Omental fat pad (tissue), 4 donors: ENCODE measurements at places on chromosomes 2 and 18.

DNA sequence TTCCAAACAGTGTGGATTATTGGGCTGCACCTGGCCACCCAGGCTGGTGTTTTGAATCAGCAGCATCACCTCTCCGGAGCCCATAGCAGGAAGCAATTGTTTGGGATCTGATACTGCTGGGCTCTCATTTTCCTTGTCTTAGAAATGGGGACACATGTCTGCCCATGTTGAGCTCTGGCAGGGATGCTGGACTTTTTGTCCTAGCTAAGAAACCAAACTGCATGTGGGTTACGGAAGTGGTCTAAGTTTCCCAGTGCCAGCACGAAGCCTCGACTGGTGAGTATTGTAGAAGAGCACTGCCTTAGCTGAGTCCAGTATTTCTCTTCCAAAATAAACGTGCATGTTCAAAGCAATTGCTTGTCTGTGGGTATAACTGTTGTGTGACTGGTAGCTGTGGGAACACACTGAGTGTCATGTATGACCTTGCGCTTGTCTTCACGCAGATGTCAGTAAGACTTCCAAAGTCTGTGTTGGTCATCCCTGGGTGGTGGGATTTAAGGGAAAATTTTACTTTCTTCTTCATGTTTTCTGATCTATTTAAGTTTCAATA, 43.6 kb downstream of the SH3RF3 start:
- no peak for DNase-seq

DNA sequence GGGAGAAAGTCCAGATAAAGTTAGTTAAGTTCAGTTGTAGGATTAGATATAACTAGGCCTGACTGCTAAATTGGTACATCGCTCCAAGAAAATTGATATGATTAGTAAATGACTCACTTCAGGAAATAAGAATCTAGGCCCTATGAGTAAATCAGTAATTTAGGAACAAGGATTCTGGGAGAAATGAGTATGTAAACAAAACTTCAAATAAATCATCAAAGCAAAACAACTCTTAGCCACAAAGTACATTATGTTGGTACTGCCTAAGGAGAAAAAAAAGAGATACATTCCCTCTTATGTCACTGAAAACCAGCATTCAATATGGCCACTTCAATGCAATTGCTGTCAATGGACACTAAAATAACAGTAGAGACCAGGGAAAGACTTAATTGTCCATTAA, 529.1 kb downstream of the ZNF804A start:
- no peak for DNase-seq

GRCh38 chr2:126832757-126833156, 65.9 kb upstream of the TEX51 start:
- no peak for DNase-seq

DNA sequence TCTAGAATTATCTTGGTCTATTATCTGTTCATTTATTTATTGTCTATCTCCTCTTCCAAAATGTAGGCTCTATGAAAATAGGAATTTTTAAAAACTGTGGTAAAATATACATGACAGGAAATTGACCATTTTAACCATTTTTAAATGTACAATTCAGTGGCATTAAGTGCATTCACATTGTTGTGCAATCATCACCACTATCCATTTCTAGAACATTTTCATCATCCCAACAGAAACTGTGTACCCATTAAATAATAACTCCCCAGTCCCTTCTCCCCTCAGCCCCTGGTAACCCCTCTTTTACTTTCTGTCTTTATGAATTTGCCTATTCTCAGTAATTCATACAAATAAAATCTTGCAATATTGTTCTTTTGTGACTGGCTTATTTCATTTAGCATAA, 71.1 kb upstream of the LCLAT1 start:
- no peak for DNase-seq

DNA sequence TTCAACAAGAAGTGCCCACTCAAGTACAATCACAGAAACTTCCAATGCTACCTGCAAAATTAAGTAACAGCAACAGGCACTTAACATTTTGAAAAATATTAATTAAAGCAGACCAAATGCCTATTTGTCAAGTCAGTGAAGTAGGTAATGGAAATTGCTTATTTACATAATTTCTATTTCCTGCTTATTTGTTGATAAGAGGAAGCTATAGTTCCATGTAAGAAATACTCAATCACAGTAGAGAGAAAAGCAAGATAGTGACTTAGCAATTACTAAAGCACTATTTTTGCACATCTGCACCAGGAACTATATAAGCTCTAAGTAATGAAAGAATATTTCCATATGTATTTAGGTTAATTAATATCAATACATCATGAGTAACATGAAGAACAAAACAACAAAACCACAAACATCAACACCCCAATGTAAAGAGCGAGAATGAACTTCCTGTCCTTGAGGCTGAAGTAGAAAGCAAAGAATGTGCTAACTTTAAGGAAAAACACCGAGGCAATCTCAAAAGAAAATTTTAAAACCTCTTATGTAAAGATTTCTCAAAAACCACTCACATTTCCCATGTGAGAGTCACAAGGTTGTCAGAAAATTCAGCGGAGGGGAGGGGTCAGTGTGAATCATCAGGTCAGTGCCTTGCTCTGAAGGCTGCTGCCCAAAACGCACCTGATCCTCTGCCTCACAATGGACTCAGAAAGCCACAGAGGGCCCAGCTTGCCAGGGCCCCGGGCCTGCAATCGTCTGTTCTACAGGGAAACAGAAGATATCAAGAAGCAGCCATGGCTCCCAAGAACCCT, 12.5 kb downstream of the NPC1 start:
- DNase-seq, result no peak

DNA sequence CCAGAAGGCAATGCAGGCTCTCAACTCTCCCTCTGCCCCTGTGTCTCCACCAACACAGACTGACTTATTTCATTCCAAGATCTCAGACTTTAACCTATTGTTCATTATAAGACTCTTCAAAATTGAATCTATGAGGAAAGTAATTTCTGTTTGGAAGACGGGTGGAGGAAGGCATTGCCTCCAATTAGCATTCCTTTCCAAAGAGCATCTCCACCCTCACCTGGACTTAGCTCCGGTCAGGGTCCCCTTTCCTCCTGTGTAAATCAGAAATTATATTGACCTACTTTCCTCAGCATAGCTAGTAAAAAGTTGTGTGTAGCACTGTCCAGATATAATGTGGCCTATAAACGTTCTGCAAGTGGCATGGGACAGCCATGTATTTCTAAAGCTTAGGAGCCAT, 230.4 kb upstream of the ACVR2A start:
- DNase-seq, result no peak

DNA sequence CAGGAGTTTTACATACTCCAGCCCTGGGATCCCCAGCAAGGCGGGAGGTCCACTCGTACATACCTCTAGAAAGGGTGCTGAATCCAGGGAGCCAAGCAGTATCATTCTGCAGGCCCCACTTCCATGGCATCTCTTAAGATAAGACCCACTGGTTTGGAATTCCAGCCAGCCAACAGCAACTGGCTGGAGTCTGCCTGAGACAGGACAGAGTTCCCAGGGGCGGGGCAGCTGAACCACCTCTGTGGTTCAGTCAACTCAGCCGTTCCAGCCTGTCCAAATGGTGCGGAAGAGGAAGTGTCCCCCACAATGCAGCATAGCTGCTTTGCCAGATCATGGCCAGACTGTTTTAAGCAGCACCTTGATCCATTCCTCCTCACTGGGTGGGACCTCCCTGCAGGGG, 33.2 kb downstream of the ZNF892 start:
- DNase-seq, result no peak

DNA sequence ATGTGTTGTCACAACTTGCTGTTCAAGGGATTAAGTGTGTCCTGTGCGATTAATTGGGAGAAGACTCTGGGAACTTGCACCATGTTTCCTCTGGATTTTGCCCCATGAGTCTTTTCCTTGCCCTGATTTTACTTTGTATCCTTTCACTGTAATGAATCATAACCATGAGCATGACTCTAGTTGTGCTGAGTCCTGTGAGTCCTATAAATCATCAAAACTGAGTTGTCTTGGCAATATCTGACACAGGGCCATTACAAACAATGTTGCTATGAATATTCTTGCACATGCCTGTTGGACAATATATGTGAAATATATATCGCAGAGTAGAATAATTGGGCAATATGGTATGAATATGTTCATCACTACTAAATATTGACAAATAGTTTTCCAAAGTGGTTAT, 56.5 kb upstream of the COL5A2 start:
- no peak for DNase-seq

- no peak for DNase-seq
These were observed 9.5 kb downstream of the MAPRE2 start for GRCh38 chr18:35050705-35051195.

- no peak for DNase-seq
These were observed 97.6 kb upstream of the SEC11C start for GRCh38 chr18:59041819-59042815.

GRCh38 chr18:62710417-62710816, 4.9 kb upstream of the PHLPP1 start:
- no peak for DNase-seq

DNA sequence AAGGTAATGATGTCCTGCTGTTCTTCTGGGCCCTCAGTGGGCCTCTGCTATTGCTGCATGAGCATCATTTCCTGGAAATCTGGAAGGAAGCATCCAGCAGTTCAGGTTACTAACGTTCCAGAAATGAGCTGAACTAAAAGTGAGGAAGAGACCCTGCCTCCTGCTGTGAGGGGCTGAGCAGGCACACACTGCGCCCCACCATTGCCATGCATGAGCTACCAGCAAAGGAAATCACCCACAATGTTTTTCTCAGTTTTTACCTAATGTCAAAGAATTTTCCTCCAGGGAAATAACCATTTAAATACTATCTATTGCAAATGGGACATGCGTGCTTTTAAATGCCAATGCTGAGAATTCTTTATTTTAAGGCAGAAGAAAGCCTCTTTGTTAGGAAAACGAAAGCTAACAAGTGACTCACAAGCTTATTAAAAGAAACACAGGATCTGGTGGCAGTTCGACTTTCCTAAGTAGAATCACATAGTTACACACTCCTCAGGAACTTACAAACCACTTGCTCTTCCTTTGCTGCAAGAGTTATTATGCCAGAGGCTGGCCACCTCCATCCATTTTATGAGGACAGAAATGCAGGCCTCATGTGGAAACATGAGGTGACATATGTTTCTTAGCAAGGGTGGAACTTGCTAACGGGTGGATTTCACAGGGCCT, 152.6 kb upstream of the TTC39C start:
- DNase-seq, result no peak

DNA sequence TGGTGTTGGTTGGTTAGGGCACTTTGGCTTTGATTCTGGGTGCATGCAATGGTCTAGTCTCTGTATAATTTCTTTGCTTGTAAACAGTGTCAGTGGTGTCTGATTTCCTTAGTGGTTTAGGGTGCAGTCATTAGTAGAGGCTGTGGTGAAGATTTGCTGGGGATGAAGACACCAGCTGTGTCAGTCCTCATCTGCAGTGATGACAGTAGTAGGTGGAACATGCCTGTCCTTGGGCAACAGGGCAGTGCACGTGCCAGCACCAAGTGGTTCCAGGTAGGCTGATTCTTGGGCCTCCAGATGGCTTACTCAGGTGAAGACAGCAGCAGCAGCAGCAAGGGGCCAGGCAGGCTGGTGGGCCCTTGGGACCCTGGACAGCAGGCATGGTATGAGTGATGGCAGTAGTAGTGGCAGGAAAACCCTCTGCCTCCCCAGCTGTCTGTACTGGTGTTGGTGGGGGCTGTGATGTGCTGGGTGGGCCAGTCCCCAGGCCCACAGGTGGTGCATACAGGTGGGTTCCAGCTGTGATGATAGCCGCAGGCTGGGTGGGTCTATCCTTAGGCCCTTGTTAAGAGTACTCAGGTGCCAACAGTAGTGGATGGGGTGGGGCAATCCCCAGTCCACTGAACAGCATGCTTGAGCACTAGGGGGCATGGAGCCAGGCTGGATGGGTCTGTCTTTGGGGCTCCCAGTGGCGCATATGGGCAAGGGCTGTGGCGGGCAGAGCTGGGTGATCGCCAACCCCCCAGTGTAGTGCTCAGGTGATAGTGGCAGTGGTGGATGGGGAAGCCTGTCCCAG, 140.7 kb upstream of the THUMPD2 start:
- no peak for DNase-seq

- DNase-seq, result no peak
These were observed 57.3 kb downstream of the NEDD4L start for GRCh38 chr18:58101291-58101794.

DNA sequence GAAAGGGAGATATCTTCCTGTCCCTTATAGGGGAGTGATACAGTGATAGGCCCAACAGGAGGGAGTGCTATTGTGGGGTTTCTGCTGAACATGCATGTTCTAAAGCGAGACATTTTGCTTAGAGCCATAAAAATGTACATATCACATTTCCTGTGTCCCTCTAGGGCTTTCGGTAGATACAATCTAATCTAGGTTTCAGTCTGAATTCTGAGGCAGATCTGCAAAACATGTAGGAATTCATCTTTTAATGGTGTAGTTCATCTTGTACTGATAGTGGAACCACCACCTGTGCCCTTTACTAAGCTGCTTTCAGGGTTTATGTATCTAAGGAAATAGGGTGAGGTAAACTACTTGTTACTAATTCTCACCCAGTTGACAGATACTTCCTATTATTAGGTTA, 73.8 kb downstream of the SPTBN1 start:
- DNase-seq, result no peak

DNA sequence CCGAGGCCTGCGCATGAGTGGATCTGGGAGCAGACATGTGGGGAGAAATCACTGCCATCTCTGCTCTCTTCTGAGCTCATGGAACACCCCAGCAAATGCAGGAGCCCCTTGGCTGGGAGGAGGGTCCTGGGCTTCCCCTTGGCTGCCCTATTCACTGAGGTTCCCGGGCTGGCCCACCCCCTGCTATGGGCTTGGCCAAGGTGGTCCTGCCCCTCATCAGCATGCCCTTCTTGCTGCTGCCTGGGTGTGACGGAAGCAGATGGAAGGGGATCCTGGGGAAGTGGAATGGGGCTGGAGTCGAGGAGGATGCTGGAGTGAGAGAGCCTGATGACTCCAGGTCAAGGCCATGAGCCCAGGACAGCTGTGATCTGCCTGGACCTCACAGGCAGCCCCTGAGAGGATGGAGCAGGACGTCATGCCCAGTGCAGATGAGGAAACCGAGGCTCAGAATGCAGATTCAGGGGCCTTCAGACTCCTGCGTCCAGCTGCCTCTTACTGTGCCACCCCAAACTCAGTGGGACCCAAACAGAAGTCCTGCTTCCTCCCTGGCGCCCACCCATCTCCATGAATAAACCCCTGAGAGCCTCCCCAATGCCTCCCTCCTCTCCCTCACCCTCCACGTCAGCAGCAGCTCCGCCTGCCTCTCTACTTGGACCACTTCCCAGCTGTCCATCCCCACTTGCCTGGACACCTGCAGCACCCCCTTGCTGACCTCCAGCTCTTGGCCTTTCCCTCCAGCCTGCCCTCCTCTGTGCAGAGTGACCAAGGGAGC, 4.0 kb downstream of the SNED1 start:
- no peak for DNase-seq

DNA sequence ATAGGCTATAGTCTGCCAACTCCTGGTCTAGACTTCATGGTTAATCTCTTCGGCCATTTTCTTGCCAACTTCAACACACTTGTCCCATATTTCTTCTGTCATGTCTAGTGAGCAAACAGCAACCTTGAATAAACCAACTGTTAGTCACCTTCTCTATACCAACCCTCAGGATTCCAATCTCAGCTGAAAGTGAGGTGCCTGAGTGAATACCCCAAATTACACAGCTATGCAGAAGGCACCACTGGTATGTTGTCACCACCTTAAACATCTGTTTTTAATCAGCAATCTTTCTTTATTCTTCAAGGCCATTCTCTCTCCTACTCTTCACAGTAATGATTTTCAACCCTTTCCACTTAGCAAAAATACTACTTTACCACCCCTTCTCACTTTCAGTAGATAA, 39.3 kb downstream of the THOC1 start:
- DNase-seq, result no peak

GRCh38 chr2:222776792-222777191, 84.0 kb upstream of the ACSL3 start:
- DNase-seq, result no peak
